ENCODE measurements at places on chromosomes 16 and 17.

DNA sequence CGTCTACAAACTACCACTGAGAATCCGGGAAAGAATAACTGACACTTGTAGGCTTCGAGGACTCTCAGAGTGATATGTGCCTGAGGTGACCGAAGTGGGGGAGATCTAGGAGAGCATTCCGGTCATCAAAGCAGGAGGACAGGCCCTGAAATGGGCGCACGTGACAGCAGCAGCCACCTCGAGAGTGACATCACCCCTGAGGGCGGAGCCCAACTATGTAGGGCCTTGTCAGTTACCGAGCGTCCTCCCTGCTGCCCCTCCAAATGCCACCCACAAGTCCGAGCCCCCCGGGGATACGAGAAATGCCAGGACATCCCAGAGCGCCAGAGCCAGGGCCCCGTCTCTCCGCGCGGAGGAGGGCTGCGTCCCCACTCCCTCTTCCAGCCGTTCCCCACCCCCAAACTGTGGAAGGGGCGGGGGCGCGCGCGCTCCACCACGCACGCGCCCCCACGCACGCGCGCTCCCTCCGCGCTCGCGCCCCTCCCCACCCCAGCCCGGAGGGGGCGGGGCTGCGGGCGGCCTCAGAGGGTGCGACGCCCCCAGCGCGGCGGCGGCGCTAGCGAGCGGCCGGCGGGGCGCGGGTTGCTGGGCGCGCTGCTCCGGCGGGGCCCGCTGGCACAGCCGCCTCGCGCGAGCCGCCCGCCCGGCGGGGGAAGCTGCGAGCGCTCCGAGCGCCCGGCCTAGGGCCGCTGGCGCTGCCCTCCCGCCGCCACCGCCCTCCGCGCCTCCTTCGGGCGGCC, at the start of gene TANC2:
Gene TANC2, plus strand, starts transcription at position 550 of the 740 bp plus-strand sequence. CDS start 43,325 bp downstream, outside the sequence.
- peak; percentile 83 for DNase-seq

DNA sequence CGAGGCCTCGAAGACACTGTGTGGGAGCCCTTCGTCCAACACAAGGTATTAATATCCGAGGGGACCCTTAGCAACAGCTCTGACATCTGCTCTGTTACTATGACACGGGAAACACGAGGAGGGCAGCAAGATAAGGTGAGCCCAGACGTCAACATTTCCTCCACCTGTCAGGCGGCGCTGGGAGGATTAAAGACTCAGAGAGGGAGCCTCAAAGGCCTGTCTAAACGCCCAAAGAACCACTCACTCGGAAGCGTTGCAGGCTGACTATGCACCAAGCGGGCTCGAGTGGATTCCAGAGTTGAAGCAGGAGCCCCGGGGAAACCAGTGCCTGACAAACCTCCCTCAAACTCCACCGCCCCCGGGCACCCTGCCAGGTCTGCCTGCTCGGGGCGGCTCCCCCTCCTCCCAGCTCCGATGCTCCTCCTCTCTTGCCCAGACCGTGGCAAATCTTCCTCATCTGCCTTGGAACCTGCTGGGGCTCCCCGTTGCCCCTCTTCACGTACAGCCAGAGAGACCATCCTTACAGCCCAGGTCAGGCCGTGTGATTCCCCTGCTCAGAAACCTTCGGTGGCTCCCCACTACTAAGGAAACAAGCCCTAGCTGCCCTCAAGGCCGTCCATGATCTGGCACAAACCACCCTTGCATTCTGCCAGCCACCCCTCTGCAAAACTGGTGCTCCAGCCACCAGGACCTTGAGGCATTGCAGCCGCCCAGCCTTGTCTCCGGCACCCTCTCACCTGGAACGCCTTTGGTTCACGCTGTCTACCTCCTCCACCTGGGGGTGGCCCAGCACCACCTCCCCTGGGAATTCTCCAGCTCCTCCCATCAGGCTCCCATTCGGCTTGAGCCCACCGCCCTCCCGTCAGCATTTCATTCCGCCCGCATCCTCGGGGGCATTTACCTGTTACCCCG, 16.2 kb downstream of the RPH3AL start:
- DNase-seq, result peak; percentile 27

DNA sequence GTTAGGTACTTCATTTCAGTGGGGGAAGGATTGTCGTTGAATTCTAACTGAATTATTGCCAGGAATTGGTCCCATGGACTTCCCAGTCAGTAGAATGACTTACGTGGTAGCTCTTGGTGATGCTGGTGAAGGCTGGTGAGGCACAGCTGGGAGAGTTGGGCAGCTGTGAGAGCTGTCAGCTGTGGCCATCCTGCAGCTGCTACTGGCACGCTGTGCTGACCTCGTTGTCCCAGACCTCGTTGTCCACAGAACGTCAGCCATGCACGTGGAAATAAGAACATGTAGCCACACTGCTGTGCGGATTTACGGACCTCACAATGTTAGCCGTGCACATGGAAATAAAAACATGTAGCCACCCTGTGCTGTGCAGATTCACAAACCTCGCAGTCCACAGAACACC, 102.3 kb downstream of the NPIPB11 start:
- DNase-seq, result no peak

DNA sequence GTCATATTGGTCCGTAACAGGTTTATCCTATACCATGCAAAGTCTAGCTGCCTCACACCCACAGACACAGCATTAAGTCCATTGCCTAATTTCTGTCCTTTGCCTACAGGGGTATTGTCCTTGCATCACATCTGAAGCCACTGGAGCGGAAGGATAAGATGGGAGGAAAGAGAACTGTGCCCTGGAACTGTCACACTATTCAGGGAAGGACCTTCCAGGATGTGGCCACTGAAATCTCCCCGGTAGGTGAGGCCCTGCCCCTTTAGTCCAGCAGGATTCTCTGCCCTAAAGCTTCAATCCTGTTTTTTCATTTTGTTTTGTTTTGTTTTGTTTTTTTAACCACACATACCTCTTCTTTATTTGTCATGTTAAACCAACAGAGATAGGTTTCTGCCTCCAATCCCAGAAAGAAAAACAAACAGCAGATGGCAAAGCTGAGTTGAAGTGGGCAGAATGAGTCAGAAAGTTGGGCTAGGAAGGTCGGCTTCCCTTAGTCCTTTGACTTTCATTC, 2.2 kb upstream of the EFTUD2 start:
- DNase-seq, result peak; percentile 86

GRCh38 chr16:11557801-11558200, 28.9 kb downstream of the LITAF start:
- DNase-seq, result no peak

GRCh38 chr17:82152556-82153294, 54.7 kb upstream of the FASN start:
- no peak for DNase-seq

GRCh38 chr17:79495665-79496064, 115.2 kb downstream of the RBFOX3 start:
- no peak for DNase-seq

GRCh38 chr17:19537111-19537510, 3.5 kb downstream of the SLC47A1 start:
- no peak for DNase-seq

DNA sequence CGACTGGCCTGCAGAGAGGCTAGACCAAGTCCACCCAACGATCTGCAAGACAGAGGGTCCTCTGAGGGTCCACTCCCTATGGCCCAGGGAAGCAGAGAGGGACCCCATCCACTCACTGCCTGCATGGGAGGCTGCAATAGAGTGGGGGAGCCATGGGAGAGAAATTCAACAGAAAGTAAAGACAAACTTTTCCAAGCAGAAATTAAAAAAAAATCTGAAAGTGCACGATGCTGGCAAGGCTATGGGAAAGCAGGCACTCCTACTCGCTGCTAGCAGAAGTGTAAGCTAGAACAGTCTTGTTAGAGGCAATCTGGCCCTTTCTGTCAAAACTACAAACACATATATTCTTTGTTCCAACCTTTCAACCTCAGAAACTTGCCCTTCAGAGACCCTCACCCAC, 85.4 kb downstream of the GAS7 start:
- no peak for DNase-seq

DNA sequence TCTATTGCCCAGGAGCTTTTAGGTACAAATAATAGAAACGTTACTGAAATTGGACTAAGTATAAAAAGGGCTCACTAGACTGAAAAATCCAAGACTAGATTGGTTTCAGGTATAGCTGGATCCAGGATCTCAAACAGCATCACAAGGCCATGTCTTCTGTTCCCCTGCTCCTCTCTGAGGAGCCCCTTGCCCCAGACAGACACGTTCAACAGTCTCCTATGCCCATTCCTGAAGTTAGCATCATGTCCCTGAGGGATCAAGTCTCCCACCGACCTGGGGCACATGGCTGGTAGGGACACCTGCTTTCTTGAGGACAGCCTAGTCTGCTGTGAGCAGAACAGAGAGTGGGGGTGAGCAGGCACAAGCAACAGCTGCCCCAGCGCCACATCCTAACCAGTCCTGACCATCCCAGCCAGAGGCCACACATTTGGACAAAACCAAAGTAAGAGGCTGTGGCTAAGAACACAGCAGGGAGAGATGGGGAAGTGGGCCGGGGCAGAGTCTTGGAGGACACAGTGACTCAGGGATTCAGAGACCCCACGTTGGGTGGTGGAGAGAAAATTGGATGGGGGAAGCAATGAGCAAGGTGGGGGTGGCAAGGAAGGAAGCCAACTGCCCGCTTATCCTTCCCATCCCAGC, 10.5 kb upstream of the MMP2 start:
- DNase-seq, result no peak

DNA sequence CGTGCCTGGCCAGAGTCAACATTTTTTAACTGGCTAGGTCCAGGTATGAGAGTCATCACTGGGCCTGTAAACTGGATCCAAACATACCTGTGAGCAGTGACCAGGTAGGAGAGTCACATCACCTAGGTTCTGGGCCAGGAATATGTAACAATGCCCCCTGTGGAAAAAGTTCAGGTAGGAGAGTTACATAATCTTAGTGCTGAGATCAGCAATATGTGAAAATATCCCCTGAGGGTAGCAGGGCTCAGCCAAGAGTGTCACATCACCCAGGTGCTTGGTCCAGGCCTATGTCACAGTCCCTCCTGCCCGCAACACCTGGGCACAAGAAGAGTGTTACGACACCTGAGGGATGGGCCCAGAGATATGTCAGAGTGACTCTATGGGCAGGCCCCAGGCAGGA, 2104.7 kb downstream of the TP53TG3F start:
- no peak for DNase-seq

GRCh38 chr17:80012765-80013741, 22.6 kb downstream of the TBC1D16 start:
- no peak for DNase-seq

DNA sequence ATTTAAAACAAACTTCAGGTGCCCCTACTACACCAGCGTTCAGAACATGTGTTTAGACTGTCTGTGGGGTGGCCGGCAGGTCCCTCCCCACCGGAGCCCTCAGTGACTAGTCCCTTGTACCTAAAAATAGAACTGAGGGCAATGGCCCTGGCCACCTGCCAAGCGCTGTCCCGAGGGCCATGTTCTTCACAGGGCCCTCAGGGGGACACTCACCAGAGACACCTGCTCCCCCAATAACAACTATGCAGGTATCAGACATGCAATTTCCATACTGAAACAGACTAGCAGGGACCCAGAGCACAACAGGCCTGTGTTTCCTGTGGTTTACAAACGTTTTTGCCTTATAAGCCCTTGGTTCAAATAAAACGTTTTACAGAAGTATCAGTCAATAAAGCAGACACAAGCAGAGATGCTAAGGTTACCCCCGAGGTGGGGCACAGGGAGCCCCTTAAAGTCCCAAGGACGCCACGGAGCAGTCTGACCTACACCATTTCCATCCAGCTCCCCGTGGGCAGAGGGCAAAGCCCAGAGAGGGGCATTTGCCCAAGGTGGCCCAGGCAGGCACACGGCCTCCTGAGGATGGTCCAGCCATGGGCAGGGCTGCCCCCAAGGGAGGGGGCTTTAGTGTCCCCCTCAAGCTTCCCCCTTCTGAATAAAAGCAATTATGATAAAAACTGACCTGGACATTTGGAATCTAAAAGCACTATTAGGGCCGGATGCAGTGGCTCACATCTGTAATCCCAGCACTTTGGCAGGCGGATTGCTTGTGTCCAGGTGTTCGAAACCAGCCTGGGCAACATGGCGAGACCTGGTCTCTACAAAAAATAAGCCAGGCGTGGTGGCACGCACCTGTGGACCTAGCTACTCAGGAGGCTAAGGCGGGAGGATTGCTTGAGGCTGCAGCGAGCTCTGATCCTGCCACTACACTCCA, 896 bp upstream of the MYLK3 start:
- no peak for DNase-seq

DNA sequence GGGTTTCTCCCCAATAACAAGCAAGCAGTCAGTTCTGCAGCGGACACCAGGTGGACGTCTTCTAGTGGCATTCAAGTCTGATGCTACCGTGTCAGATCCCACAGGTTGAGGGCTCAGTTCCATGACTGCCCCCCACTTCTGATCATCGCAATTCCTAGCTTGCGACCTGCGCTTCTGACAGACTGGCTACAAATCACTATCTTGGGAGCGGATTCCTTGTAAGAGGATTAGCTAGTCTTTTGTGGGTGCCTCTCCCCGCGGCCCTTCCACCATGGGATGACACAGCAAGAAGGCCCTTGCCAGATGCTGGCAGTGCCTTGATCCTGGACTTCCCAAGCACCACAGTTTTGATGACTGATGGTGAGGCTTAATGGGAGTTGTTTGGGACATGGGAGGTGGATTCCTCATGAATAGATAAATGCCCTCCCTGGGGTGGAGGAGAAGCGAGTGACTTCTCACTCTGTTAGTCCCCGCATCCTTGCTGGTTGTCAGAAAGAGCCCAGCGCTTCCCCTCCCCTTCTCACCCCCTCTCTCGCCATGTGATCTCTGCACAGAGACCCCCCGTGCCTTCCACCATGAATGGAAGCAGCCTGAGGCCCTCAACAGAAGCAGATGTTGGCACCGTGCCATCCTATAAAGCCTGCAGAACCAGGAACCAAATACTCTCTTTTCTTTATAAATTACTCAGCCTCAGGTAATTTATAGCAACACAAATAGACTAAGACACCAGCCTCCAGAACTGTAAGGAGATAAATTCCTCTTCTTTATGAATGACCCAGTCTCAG, 19.1 kb downstream of the CDIP1 start:
- DNase-seq, result no peak

DNA sequence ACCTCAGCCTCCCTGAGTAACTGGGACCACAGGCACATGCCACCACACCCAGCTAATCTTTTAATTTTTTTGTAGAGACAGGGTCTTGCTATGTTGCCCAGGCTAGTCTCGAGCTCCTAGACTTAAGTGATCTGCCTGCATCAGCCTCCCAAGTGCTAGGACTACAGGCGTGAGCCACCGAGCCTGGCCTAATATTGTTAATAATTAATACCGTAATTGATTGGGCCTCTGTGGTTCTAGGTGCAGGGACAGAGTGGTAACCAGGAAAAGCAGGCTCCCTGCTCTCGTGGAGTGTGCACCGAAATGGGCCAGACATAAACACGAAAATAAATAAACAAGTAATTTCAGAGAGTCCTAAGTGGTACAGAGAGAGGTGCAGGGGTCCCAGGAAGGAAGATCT, 241.0 kb downstream of the GSG1L start:
- DNase-seq, result no peak

GRCh38 chr16:63945806-63946205, 1176.1 kb downstream of the CDH11 start:
- no peak for DNase-seq

GRCh38 chr17:79012563-79013134, 3.1 kb upstream of the CANT1 start:
- no peak for DNase-seq
